ENCODE measurements at places on chromosomes 6 and 20.

DNA sequence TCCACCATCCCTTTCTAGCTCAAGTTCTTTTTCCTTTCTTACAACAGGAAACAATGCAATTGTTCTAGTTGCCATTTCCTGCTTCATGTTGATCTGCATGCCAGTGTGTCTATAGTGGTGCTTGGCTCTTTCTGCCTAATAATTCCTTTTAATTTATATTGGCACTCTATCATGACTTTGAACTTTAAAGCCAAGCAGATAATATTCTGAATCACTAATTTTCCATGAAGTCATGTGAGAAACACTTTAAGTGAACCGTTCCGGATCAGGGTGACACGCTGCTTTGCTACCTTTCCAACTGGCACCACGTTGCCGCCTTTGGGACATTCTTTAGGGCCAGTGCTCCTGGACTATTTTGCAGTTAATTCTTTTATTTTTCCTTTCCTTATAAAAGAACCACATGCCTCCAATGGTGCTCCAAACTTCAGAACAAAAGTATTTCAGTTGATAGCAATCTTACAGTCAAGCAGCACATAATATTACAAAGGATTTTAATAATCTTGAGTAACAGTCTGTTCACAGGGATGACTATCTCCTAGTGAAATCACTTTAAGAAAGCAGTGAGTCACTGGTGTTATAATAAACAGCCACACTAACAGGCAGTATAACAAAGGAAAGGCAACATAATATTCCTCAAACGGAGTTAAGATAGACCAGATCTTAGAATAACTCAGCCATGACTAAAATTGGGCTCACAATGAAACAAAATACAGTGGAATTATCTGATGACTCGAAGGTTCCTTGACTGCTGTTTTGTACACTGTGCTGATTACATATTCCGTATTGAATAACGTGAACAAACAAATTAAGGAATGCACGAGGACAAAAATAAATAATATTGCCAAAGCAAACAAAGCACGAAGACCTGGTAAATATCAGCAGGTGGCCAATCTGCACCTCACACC lies 19.0 kb upstream of the BLOC1S5 start:
- DNase-seq: peak; percentile 95

GRCh38 chr6:170080828-170081371 lies 210.0 kb downstream of the DLL1 start:
- no peak for DNase-seq

GRCh38 chr6:42694586-42694985 lies 27.8 kb downstream of the PRPH2 start:
- DNase-seq: no peak

DNA sequence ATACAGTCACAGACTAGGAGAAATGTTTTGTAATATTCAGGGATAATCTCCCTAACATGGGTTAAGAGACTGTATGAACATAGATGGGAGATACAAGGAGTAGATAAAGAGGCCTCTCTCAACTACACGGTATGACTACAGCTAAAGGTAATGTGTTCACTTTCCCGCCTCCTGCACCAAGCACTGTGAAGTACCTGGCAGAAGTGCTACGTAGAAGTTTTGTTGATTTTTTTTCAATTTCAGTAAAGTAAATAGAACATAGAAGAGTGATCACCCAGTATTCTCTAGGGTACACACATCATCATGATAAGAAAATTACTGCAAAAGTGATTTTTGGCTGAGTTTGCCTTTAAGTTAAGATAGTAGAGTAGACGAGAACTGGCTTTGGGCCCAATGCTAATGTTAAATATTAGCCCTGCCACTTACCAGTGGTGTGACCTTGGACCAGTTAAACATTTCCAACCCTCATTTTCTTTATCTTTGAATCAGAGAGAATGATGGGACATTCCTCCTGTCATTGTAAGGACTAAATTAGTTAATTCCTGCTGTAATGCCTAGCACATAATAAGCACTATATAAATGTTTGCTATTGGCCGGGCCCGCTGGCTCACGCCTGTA lies 183.6 kb downstream of the COL9A1 start:
- no peak for DNase-seq

- DNase-seq: no peak
Observed at GRCh38 chr20:33840759-33841435, 29.7 kb downstream of the CHMP4B start.

- no peak for DNase-seq
Observed at GRCh38 chr6:167706313-167707109, 120.2 kb upstream of the AFDN start.

DNA sequence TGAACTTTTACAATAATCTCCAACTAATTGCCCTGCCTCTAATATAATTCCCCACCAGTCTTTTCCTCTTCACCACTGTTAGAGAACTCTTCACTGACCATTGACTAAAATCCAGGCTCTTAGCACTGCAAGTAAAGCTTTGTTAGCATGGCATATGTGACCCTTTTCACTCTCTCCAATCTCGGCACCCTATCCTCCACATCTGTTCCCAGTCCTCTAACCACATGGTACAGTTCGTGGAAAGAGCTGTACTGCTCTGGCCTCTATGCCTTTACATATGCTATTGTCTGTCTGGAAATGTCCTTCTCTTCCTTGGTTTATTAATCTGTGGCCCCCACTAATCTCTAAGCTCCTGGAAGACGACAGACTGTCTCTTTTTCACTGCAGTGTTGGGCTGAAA lies 63.0 kb upstream of the EIF2S2 start:
- DNase-seq: no peak

DNA sequence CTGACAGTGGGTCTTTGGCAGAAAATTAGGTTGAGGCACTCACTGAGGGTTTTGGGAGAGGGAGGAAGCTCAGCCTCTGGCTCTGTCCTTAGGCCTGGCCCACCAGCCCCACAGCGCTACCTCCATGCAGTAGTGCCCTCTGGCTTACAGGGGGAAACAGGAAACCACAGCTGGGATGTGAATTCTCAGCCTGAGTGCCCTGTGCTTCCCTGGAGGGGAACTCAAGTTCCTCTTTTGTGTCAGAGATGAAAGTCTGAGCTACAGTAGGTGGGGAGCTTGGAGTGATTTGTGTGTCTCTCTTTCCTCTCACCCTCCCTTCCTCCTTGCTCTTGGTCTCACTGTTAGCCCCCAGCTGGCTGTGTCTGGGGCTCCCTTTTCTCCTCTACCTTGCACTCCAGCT lies 48.2 kb upstream of the BLCAP start:
- DNase-seq: no peak
